ENCODE measurements at places on chromosomes 6 and 20. TPM values are rescaled to one million over a fixed set of nuclear protein-coding genes. Genes with fewer than 3 reads are reported as not detected.

The PI16 gene
- total RNA-seq: 25.3 TPM

The KCNQ2 gene
- 2.6 TPM for total RNA-seq

The TBC1D7 gene
- 17.0 TPM for total RNA-seq

The BICRAL gene
- 16.6 TPM for total RNA-seq

The ERVFRD-1 gene
- 0.10 TPM for total RNA-seq

The TTLL9 gene
- 1.0 TPM for total RNA-seq

The DIDO1 gene
- 57.5 TPM for total RNA-seq

The GATA5 gene
- total RNA-seq: not detected

The CRISP2 gene
- total RNA-seq: not detected

The TXLNB gene
- 188 TPM for total RNA-seq

The SPTLC3 gene
- 15.8 TPM for total RNA-seq

The C6orf89 gene
- 40.0 TPM for total RNA-seq

The PGC gene
- not detected for total RNA-seq

The HLA-DQB1 gene
- total RNA-seq: not detected

The ISM1 gene
- total RNA-seq: 7.6 TPM

The SOX12 gene
- 7.1 TPM for total RNA-seq

The AGER gene
- 4.8 TPM for total RNA-seq

The MYT1 gene
- total RNA-seq: 0.31 TPM

The LST1 gene
- 1.5 TPM for total RNA-seq

The KCNK16 gene
- not detected for total RNA-seq

The MOXD1 gene
- 17.6 TPM for total RNA-seq

The OR2J3 gene
- not detected for total RNA-seq

The OR14J1 gene
- not detected for total RNA-seq

The IMPG1 gene
- total RNA-seq: not detected

The OXT gene
- not detected for total RNA-seq

The MYLK4 gene
- total RNA-seq: 14.9 TPM

The PTCRA gene
- total RNA-seq: 1.8 TPM

The USP49 gene
- total RNA-seq: 4.1 TPM

The STX16 gene
- total RNA-seq: 67.5 TPM

The OPN5 gene
- not detected for total RNA-seq

The BTN1A1 gene
- not detected for total RNA-seq

The BMP7 gene
- total RNA-seq: 16.0 TPM

The SRSF3 gene
- total RNA-seq: 285 TPM

The BANF2 gene
- not detected for total RNA-seq

The SLC22A2 gene
- 0.62 TPM for total RNA-seq

The PKIB gene
- total RNA-seq: 7.1 TPM

The LY6G6D gene
- total RNA-seq: not detected

The MYCT1 gene
- 26.0 TPM for total RNA-seq

The BTNL2 gene
- total RNA-seq: not detected

The TFAP2D gene
- not detected for total RNA-seq

The SLC52A3 gene
- 0.82 TPM for total RNA-seq

The RSPH9 gene
- 0.41 TPM for total RNA-seq

The ENPP3 gene
- 2.3 TPM for total RNA-seq

The STMND1 gene
- total RNA-seq: not detected

The ATP5F1E gene
- total RNA-seq: 16.1 TPM

The ELOVL4 gene
- total RNA-seq: 2.7 TPM

The EDN1 gene
- 6.7 TPM for total RNA-seq

The HSF2 gene
- total RNA-seq: 106 TPM

The HCRTR2 gene
- not detected for total RNA-seq

The HBS1L gene
- 98.5 TPM for total RNA-seq
